SK-N-DZ (cell line): ENCODE measurements at places on chromosomes 13 and 19.

DNA sequence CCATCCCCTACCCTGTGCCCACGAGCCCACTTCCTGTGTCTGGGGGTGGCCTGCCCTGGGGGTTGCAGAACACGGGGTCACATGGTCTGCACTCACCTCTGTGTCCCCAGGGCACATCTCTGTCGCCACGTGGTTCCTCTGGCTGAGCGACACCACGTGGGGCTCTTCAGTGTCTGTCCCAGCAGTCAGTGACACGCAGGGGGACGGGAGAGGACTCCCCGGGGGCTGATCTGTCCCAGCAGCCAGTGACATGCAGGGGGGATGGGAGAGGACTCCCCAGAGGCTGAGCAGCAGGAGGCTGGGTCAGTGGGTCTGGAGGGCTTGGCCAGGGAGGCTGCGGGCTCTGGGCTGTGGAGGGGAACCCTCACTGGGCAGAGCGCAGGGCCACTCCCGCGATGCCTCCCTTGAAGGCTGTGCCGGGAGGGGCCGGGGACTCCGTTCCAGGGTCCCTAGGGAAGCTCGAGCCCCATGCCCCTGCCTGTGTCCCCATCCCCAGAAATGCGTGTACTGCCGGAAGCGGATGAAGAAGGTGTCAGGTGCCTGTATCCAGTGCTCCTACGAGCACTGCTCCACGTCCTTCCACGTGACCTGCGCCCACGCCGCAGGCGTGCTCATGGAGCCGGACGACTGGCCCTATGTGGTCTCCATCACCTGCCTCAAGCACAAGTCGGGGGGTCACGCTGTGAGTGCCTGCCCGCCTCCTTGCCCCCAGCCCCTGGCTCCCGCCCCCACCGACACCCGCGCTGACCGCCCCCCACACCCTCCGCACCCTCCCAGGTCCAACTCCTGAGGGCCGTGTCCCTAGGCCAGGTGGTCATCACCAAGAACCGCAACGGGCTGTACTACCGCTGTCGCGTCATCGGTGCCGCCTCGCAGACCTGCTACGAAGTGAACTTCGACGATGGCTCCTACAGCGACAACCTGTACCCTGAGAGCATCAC, 174.8 kb downstream of the KDM4B start:
- DNase-seq = no peak

- peak; percentile 27 for DNase-seq
These were observed 27.6 kb downstream of the MYO9B start for GRCh38 chr19:17103177-17103576.

- no peak for DNase-seq
These were observed 274.7 kb upstream of the SOX21 start for GRCh38 chr13:94987081-94987480.

- DNase-seq = no peak
These were observed 2.0 kb upstream of the IL17D start for GRCh38 chr13:20701461-20701860.

DNA sequence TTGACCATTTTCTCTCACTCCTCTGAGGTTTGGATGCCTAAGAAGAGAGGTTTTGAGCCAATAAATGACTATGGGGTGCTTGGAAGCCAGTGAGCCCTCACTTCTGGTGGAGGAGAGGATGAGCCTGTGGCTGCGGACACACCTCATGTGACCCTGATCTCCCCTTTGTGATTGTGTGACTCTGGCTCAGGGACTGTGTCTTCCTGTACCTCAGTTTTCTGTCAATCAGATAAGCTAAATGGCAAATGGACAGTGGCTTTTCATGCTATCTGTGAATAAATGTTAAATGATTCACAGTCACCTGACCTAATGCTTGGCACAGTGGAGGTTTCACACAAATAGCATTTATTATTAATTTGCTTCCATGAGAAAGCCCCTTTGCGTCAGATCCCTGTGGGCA, 2.7 kb downstream of the PSG8 start:
- DNase-seq = no peak

DNA sequence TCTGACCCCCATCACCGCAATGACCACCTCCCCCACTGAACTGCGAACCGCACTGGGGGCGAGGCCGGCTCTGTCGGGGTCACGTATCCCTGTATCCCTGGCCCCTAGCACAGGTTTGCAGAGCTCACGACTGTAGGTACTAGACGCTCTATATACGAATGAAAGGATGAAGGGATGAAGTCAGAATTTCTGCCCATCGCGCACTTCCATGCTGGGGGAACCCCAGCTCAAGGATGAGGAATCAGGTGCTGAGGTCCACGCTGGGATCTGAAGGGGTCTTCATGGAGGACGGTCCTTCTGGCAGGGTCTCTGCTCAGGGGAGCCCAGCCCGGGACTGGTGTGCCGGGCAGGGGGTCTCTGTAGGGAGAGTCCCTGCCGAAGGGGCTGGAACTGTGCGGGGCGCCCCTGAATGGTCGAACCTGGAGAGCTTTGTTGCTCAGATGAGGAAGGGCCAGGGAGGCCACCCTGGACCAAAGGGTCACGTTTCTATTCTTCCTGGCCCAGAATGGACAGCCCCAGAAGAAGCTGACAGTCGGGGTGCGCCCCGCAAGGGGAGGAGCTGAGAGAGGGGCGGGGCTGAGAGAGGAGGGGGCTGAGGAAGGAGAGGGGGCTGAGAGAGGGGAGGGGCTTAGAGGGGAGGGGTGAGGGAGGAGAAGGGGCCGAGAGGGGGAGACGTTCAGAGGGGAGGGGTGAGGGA, 37.9 kb upstream of the SEMA6B start:
- DNase-seq = no peak

GRCh38 chr13:99282264-99283231, 24.4 kb upstream of the GPR18 start:
- DNase-seq = no peak

GRCh38 chr13:84121456-84121855, 239.2 kb upstream of the SLITRK1 start:
- no peak for DNase-seq

DNA sequence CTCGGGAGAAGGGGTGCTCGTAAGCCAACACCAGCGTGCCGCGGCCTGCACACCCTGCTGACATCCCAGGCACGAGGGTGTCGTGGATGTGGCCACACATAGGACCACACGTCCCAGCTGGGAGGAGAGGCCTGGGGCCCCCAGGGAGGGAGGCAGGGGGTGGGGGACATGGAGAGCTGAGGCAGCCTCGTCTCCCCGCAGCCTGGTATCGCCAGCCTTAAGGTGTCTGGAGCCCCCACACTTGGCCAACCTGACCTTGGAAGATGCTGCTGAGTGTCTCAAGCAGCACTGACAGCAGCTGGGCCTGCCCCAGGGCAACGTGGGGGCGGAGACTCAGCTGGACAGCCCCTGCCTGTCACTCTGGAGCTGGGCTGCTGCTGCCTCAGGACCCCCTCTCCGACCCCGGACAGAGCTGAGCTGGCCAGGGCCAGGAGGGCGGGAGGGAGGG, 2.4 kb downstream of the IZUMO4 start:
- DNase-seq = no peak

DNA sequence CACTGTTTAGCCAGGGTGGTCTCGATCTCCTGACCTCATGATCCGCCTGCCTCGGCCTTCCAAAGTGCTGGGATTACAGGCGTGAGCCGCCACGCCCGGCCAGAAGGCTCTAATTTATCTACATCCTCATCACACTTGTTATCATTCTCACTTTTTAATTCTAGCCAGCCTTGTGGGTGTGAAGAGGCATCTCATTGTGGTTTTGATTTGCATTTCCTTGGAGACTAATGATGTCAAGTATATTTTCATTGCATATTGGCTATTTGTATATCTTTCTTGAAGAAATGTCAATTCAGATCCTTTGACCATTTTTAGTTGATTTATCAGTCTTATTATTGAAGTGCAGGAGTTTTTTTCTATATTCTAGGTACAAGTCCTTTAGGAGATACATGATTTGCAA, 27.7 kb upstream of the HIF3A start:
- no peak for DNase-seq

DNA sequence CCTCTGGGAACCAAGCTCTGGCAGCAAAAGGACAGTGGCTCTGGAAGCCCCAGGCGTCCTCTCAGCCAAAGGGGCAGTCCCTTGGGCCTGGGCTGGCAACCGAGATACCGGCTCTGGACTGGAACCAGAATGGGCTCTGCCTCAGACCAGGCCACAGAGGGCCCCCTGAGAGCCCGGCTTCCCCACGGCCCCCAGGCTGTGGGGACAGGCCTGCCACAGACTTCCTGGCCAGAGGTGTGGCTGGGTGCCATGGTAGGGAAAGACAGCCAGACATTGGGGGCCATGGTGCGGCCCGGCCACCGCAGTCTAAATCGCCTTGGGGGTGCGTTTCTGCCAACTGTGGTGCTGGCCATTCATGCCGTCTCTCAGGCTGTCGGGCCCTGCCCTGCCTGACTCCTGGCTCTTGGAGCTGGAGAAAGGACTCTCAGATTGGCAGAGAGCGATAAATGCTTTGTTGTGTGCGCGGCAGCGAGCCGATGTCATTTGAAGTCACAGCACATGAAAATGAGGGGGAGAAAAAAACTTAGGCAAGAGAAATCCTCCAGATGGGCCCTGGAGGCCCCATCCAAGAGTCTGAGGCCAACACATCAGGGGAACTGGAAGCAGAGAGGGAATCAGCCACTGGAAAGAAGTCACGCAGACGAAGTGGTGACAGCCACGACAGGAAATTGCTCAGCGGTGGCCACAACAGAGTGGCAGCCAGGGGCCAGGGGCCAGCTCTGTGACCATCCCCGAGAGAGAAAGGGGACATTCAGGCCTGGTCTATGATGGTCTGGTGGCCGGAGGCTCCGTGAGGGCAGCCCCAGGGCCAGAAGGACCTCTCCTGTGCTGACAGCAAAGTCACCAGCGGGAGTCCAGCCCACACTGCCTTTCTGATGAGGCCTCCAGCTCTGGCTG, 26.5 kb downstream of the SH3GL1 start:
- no peak for DNase-seq

DNA sequence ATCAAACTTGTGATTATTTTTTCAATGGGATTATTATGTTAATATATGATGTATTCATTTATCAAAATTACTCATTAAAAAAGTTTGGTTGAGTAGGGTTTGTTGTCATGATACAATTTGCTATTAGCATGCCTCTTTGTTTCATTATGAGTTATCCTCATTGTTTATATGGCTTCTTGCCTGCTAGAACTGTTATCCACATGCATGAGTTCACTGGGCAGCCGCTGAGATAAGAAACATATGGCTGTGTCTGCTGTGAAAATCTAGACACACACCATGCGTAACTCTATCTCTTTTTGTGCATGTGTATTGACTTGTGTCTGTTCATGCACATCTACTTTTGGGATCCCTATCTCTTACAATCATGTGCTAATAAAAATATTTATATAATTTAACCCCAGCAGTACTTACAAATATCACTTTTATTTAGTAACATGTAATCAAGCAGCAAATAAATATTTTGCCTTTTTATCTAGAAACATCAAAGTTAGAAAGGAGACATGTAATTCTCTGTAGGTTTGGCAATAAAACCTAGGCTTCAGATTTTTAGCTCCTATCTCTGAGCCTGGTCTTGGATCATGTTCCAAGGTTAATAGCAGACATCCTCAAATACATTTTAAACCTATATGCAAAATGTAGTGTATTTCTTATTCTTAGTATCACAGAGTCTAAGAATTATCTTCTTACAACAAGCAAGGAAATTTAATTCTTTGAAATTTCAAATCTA, 11.2 kb upstream of the KLF12 start:
- peak; percentile 70 for DNase-seq

GRCh38 chr19:10923260-10924112, 5.0 kb downstream of the YIPF2 start:
- DNase-seq = no peak

GRCh38 chr13:40052954-40053353, 397.5 kb downstream of the COG6 start:
- DNase-seq = no peak

DNA sequence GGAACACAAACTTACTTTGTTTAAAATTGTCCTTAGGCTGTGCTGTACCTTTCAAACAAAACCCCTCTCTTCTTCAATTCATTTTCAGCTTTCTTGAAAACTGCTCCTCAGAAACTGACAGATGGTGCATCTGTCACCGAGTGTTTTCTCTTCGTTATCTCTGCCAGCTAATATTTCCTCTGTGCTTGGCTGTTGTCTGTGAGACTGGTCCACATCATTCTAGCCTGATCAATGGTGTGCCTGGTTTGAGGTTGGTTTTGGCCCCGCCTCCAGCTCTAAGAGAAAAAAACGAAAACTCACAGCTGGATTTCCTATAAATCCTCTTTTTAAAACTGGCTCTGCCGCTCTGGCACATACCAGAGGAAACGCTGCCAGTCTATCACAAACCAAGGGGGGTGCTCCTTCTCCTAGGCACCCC, 79.7 kb downstream of the STARD13 start:
- peak; percentile 22 for DNase-seq
